ENCODE measurements at places on chromosomes 4 and X.

GRCh38 chr4:183266371-183266770 lies 53.7 kb downstream of the CLDN22 start:
- no peak for DNase-seq

DNA sequence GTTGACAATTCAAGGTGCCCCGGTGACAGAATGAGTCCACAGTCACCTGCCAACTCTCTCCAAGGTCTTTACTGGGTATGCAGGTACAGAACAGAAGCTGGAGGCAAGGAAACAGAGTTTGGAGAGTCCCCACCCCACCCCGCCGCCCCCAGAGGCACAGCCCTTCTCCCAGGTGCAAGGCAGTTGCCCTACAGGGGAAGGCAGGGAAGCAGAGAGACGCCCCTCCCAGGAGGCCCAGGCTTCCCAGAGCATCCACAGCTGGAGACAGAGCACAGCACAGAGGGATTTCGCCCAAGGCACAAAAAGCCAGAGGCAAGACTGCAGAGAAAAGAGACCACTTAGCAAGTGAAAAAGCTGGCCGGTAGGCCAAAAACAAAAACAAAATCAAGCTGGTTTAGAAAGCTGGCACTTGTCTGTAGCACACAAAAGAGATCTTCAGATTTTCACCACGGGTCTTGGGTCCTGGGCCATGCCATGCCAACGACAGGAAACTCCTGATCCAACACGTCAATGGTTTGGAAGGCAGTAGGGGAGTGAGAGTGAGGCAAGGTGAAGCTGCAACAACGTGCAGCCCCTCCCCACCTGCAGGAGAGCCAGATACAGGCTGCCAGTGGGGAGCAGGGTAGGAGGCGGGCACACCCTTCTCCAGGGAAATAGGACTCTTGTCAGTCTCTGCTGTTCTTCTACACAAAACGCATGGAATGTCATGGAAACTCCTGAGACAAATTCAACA lies 113.3 kb downstream of the AFAP1 start:
- DNase-seq: no peak

DNA sequence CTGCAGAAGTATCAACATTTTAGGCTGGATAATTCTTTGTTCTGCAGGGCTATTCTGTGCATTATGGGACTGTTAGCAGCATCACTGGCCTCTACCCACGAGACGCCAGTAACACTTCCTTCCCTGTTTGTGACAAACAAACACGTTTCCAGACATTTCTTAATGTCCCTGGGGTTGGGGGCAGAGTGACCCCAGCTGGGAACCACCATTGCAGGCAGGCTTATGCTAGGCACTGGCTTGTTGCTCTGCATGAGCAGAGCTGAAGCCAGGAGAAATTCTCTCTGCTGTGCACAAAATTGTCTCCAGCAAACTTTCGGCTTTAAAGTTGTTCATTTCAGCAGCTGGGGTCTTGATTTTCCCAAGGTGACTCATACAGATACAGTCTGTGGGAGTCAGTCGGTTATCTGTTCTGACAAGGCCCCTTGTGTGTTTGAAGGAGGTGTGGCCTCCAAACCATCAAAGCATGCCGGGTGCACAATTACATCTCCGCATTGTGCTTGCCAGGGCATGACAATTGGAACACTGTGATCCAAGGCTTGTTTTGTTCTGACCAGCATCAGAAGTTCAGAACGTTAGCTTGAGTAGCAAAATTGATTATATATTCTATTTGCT lies 156.4 kb upstream of the BOD1L1 start:
- DNase-seq: no peak

GRCh38 chrX:7146703-7147412 lies 654 bp upstream of the STS start:
- DNase-seq: no peak

- DNase-seq: no peak
These were observed 249.1 kb downstream of the KCNIP4 start for GRCh38 chr4:21699446-21699845.

DNA sequence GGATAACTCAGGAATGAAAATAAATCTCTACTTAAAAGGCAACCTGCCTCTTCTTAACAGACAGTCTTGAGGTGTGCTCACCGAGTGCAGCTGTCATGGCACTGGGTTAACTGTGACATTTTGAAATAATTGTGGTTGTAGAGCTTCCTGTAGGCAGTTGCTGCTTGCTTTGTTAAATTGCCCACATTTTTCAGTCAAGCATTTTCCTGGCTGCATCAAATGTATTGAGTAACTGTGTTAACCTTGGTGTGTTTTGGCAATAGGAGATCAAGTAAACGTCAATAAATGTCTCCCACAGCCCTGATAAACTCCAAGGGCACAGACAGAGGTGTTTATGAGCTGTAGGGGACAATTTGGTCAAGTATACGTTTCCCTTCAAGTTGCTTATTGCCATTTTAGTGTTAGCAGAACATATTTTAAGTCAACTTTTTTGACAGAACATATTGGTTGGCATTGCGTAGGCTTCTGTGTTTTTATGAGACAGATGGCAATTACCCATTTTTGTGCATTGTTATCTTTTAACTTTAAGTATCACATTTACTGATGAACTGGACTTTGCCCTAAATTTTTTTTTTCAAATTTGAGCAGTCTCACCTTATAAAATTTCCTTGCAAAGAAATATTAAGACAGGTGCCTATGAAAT lies 527.4 kb downstream of the C4orf33 start:
- DNase-seq: no peak

DNA sequence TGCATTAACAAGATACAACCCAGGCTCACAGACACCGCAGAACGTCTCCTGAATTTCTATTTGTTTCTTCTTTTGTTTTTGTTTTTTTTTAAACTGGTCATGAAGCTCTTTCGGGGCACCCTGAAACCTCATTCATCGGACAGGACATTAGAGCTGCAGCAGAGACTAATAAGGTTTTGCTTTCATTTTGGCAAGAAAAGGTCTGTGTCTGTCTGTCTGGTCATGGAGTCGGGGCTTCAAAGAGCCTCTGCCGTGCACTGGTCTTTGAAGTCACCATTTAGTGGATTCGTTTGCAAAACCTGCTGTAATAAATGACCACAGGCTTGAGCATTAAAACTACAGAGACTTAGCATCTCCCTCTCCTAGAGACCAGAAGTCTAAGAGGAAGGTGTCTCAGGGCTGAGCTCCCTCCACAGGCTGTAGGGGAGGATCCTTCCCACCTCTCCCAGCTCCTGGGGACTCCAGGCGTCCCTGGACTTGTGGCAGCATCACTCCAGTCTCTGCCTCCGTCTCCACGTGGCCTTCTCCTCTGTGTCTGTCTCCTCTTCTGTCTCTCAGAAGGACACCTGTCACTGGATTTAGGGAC lies 247.5 kb downstream of the CRLF2 start:
- no peak for DNase-seq

DNA sequence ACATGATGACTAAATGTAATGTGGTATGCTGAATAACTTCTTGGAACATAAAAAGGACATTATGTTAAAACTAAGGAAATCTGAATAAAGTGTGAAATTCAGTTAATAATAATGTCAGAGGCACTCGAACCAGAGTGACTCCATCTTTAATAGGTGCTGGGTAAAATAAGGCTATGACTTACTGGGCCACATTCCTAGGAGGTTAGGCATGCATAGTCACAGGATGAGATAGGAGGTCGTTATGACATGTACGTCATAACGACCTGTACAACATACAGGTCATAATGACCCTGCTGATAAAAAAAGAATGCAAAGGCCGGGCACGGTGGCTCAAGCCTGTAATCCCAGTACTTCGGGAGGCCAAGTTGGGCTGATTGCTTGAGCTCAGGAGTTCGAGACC lies 28.9 kb upstream of the OPHN1 start:
- DNase-seq: no peak

DNA sequence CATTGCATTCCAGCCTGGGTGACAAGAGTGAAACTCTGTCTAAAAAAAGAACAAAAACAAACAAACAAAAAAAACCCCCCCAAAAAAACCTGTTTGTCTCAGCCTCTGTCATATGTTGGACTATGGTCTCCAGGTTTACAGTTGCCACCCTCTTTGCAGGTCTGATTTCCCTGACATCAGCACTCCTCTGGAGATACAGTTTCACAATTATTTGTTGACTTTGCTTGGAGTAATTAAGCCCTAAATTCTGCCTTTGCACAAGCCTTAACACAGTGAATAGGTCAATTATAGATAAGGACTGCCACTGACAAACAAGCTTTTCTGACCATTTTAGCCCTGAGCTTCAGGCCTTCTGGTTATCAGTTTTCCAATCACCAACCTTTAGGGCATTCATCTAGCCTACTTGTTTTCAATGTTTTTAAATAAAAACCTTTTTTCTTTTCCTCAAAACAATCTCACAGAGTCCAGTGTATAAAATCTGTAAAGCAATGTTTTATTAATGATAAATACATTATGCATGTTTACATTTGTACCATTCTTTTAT lies 20.4 kb upstream of the MAPK10 start:
- no peak for DNase-seq

- DNase-seq: no peak
These were observed 244.1 kb downstream of the RAB28 start for GRCh38 chr4:13240066-13240465.

DNA sequence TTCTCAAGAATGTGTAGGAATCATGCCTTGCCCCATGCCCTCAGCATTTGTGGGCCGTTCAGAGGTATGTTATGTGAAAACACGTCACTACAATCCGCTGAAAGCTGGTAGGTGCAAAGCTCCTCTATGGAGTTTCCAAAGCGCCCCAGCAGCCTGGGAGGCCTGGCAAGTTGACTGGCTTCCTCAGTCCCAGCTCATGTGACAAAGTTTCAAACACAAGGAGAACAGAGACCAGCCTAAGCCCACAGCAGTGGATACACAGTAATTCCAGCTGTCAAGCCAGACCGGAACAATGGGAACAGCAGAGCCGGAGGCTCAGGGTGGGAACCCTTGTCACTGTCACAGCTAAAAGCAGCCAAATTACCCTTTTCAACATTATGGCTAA lies 33.5 kb downstream of the NAT8L start:
- no peak for DNase-seq

- peak; percentile 26 for DNase-seq
These were observed at the start of gene RGS12 for GRCh38 chr4:3292571-3293400. Gene RGS12 (plus strand): TSS chr4:3293021. CDS start chr4:3316171, 23,150 bp downstream.

DNA sequence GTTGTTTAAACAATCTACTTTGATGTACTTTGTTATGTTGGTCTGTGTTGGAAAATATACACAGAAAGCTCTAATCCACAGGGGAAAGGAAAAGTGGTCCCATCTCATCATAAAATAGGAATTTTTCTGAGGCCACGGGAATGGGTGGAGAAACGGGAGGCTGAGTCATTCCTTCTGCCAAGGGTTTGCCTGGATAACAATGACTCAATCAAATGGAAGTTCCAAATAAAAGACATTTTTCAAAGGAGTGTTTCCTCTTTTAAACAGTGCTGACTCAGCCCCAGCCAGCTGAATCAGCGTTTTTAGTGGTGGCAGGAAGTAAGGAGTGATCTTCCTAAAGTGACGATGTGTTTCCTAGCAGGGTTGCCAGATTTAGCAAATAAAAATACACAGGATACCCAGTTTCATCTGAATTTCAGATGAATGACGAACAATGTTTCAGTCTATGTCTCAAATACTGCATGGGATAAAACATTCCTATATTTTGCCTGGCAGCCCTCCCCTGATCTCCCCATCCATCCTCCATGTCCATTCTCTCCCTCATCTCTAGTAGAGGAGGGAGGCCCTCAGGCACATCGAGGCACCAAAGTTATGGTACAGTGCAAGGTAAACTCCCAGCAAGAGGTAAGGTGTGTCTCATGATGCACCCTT lies 345.4 kb upstream of the GATB start:
- DNase-seq: peak; percentile 83

GRCh38 chr4:120865985-120866384 lies 56.5 kb downstream of the PRDM5 start:
- DNase-seq: no peak

DNA sequence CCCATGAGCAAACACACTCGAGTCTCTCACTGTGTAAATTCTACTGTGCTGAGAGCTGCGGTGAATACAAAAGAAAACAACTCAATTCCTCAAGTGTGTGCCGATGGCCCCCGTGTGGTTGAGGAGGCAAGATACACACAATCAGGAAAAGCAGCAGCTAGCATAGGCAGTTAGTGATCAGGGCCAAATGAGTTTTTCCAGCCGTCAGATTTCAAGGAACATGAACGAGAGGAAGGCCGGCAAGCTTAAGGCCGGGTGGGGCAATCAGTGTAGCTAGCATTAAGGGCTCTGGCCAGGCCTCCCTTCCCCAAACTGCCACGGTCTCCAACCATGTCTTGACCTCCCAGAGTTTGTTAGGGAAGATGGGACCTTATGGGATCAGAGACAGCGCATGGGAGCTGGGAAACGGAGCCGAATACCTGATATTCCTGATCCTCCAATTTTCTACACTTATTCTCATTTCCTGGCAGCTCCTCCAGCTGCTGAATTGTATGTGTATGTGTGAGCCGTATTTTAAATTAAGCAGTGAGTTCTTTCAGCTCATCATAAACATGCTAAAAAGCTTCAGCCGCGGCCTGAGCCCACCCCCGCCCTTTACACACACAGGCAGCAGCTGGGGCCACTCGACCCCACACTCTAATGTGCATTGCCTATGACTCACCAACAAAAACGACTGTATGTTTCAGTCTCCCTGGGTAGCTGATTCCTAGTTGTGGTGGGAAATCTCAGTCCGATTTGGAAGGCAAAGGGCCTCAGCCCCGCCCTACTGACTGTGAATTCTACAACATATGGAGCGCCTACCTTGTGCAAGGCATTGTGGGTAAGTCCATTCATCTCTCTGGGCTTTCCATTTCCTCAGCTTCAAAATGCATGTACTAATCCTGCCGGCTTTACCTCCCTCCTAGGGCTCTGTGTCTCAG lies 59.9 kb downstream of the RTL9 start:
- DNase-seq: no peak

- no peak for DNase-seq
These were observed 82.4 kb upstream of the HPRT1 start for GRCh38 chrX:134377537-134377936.
